ENCODE measurements at places on chromosomes 6 and 20. TPM values are rescaled to one million over a fixed set of nuclear protein-coding genes. Genes with fewer than 3 reads are reported as not detected.
A peak's percentile ranks its signal among the peaks of the same experiment; 100 is the strongest.

DNA sequence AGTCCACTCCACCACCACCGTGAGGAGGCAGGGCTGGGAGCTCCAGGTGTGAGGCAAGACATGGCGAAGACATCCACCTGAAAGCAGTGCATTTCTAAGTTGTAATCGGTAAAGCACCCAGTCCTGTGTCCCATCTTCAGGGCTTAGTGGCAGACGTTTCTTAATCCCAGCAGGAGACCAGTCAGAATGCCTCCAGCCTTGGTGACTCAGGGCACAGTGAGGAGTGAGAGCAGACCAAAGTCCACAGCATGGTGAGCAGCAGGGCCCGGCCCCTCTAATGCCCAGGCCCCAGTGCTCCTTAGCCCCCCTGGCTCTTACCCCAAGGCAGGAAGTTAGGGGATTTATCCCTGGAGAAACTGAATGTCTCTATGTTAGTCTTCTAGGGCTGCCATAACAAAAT lies 183.9 kb downstream of the SYNDIG1 start:
- H3K4me3 ChIP-seq, result no peak overlapping the region
- no peaks in the 10 kb centered on the region for H3K27me3 ChIP-seq
- H3K27ac ChIP-seq, result no peak overlapping the region
- no peak for DNase-seq
- H3K36me3 ChIP-seq, result no peaks in the 10 kb centered on the region
- H3K4me1 ChIP-seq, result peaks cover 5% of the 10 kb centered on the region

BPHL gene
- total RNA-seq, result 50.3 TPM

- H3K36me3 ChIP-seq, result no peaks in the 10 kb centered on the region
- no peak overlapping the region for H3K27ac ChIP-seq
- no peak overlapping the region for H3K4me3 ChIP-seq
- no peak for DNase-seq
- H3K27me3 ChIP-seq, result no peaks in the 10 kb centered on the region
- H3K4me1 ChIP-seq, result no peaks in the 10 kb centered on the region
Measured at GRCh38 chr6:167547328-167547692, 222.4 kb downstream of the TTLL2 start.

DNA sequence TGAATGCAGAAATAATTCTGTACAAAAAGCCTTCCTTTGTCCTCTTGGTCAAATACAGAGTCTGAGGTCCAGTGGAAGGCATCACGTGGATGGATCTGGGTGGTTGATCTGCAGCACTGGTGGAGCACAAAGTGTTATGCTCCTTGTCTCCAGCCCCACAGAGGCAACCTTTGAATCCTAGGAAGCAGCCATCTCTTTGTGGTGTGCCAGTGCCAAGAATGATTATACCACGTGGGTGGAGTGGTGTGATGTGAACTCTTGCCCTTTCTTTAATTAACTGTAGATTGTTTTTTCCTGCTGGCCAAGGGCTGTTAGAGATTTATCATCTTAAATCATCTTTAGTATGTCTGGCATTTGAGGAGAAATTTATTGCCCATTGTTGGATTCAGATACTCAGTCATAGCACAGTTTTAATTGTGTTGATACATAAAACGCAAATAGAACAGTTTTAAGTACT lies 31.1 kb downstream of the NCOA7 start:
- no peak overlapping the region for H3K4me3 ChIP-seq
- H3K4me1 ChIP-seq, result peaks cover 29% of the 10 kb centered on the region
- H3K36me3 ChIP-seq, result peaks cover 2% of the 10 kb centered on the region
- DNase-seq, result no peak

- H3K4me3 ChIP-seq, result no peak overlapping the region
- H3K27me3 ChIP-seq, result peaks cover 4% of the 10 kb centered on the region
- H3K4me1 ChIP-seq, result peaks cover 10% of the 10 kb centered on the region
- H3K27ac ChIP-seq, result no peak overlapping the region
Measured at GRCh38 chr20:44471481-44471882, 4.2 kb upstream of the TTPAL start.

BPIFB2 gene
- total RNA-seq, result 0.22 TPM

SLC2A10 gene
- 15.8 TPM for total RNA-seq

DNA sequence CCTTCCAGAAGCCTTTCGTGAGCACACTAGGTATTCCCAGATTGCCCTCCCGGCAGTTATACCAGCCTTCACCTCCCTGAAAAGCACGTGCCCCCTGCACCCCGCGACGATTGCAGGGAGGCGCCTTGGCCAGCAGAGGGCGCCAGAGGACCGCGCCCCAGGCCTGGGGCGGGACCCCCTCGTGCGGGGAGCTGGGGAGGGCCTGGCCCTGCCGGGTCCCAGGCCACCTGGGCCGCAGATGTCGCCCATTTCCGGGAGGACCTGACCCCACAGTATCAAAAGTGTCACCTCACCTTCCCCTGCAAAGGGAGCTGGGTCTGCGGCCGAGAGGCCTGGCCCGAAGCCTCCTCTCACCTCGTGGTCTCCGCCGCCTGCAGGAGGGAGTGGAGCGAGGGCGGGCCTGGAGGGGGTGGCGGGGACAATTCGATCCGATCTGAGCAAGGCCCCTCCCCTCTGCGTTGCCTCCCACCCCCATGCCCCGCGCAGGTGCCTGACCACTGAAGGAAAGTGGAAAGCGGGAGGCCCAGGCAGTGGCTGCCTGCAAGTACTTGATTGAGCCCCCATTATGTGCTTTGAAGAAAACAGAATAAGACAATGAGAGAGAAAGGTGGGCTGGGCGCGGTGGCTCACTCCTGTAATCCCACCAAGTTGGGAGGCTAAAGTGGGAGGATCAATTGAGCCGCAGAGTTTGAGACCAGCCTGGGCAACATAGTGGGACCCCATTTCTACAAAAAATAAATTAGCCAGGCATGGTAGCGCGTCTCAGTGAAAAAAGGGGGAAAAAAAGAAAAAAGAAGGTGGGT lies 3.5 kb upstream of the SNAI1 start:
- H3K4me3 ChIP-seq, result peak overlapping the region; percentile 50
- H3K4me1 ChIP-seq, result peaks cover 24% of the 10 kb centered on the region
- H3K27ac ChIP-seq, result peak overlapping the region; percentile 62

MACROD2 gene
- total RNA-seq, result 6.7 TPM

- peaks cover 3% of the 10 kb centered on the region for H3K36me3 ChIP-seq
- peaks cover 23% of the 10 kb centered on the region for H3K27me3 ChIP-seq
- H3K4me3 ChIP-seq, result no peak overlapping the region
- no peak for DNase-seq
- no peak overlapping the region for H3K27ac ChIP-seq
Measured at GRCh38 chr6:19994909-19995308, 157.7 kb downstream of the ID4 start.

ELOVL4 gene
- 9.1 TPM for total RNA-seq
